Left ventricle myocardium superior (tissue), 1 donor: ENCODE measurements at places on chromosomes 13 and 19.
A peak's percentile ranks its signal among the peaks of the same experiment; 100 is the strongest.

DNA sequence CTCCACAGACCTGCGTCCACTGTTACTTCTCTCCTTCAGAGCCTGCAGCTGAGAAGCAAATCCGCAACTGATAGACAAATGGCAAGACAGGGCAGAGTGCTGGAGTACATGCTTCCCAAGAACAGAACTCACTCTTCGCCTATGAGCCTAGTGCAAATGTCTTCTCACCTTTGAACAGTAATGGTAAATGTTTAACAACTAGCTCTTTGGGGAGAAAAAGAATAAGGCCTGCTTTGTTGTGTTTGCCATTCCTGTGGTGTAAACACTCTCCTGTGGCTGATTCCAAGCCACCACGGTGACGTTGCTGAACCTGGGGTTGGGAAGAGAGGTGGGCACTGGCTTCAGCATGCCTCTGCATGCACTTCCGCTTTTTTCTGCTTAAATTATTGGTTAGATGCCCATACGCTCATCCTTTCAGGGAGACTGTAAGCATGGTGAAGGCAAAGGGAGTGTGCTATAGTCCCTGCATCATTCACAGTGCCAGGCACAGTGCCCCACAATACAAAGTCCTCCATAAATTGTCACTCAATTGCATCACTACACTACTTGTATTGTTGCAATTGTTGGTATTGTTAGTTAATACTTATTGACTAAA is 28.1 kb upstream of the GTF3A start:
- DNase-seq, result no peak

- DNase-seq, result no peak
Measured at GRCh38 chr19:34493649-34494044, 12.1 kb downstream of the WTIP start.

- peak; percentile 31 for DNase-seq
Measured at GRCh38 chr13:48975101-48975855, 434 bp upstream of the FNDC3A start.

DNA sequence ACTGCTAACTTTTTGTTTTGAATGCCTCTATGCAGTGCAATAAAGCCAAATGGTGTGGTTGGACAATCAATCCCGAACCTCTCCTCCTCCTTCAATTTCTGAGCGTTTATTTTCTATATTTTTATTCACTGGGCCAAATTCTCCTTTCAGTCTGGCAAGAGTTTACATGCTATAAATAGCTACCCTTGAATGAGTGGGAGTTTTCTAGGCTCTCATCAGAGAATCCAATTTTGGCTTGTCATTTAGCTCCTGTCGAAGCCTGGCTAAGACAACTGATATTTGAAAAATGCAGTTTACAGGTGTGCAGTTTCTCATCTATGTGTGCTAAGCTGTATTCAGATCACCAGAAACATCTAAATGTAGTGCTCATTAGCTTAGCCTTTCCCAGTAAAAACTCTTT is 61.8 kb downstream of the OLFM4 start:
- no peak for DNase-seq

DNA sequence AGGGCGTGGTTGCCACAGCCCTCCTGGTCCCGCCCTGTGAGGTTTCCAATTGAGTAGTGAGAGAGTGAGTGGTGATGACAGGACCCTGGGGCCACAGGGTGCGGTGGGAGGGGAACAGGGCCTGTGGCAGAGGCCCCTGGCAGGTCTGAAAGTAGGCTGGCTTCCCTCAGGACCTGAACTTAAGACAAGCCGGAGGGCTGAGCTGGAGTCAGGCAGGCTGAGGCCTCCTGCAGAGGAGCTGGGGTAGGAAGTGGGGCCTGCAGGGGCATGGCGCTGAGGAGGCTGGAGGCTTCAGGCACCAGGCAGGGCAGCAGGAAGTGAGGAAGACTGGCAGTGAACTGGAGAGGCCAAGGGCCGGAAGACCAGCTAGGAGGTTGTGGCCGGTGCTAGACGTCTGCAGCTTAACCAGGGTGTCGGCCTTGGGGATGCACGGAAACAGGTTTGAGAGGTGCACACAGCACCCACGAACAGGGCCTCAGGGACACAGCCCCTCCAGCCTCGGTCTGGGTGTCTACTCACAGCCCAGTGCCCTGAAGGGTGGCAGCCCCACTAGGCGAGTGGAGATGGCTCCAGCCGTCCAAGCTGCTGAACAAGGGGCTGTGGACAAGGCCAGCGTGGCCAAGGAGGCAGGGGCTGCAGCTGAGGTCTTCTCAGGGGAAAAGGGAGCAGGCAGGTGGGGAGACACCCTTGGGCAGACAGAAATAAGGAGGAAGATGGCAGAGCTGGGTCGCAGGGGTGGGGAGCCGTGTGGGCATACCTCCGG is 17.8 kb downstream of the POP4 start:
- no peak for DNase-seq

- no peak for DNase-seq
Measured at GRCh38 chr13:108220041-108220440, 1.8 kb downstream of the ABHD13 start.

DNA sequence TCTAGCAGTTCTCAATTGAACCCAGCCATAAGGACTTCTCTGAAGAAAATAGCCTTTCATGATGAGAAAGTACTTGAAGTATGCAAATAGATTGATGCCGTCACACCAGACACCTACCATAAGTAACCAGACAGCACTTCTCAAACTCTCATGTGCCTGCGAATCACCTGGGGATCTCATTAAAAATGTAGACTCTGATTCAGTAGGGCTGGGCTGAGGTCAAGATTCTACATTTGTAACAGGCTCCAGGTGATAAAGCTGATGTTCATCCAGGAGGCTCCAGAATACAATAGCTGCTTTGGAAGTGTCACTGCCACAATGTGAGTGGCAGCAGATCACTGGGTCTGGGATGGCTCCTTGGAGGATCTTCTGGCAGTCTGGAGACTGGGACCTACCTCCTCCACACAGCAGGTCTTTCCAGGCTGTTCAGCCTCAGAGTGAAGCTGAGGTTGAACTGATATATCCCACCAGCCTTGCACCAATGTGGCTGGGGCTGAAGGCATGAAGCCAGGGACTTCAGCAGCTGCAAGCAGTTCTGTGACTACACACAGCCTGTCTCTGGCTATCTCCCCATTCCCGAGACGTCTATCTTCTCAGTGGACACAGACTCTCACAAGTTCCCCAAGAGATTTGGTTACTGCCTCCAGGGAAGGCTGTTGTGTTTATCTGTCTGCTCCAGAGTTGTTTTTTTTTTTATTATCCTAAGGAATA is 9.1 kb downstream of the MBNL2 start:
- peak; percentile 55 for DNase-seq

DNA sequence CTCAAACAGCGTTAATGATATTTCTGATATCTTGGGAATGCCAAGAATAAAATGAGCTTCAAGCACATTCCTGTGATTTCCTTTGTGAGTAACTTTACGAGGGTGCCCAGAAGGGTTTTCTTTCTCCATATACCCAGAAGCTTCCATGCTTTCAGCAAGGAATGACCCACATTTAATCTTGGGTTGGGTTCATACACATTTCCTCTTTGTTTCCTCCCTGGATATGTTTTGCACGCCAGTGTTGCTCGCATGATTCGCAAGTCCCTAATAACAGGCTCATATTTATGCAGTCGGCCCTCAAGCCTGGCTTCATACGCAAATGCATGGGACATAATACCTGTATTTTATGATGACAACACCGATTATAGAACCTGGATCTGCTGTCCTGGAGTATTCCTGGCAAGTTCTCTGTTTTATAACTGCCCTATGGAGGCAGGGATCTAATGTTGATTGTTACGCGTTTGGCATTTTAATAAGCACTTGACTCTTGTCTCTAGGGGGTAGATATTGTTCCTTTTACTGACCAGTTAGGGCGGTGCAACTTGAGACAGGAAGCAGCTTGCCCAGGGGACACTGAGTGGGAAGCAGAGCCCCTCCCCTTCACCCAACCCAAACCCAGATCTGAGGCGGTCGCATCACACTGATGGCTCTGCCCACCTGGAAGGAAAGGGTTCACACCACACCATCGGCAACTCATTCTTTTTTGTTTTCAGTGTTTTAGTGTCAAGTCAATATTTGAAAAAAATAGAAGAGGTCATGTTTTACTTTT is 220.4 kb upstream of the SOX1 start:
- no peak for DNase-seq

GRCh38 chr19:56269348-56269747 is 3.2 kb upstream of the EDDM13 start:
- no peak for DNase-seq

GRCh38 chr19:6532244-6532999 is 1.6 kb downstream of the TNFSF9 start:
- no peak for DNase-seq

DNA sequence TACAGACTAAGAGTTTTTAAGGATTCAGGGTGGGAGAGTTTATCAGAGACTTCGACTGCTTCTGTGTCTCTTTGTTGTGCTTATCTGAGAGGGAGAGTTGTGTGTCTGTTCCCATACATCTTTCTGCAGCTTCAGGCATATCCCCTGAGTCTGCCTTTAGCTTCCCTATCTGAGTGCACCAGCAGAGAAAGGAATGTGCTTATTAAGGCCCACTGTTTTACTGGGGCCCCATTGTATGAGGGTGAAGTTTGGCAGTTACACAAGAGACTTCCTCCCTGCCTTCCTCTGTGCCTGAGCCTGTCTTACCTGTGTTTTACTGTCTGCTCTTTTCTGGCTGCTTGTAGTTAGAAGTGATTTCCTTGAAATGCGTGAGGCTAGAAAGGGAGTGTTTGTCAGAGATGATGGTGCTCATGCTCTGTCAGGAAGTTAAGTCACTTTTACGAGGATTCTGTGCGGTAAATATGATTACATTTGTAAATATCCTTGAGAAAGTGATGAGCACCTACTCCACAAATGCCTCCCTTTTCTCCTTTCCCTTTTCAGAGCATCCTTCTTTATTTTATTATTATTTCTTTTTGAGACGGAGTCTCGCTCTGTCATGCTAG is 1228.9 kb upstream of the MIR17HG start:
- DNase-seq, result no peak

DNA sequence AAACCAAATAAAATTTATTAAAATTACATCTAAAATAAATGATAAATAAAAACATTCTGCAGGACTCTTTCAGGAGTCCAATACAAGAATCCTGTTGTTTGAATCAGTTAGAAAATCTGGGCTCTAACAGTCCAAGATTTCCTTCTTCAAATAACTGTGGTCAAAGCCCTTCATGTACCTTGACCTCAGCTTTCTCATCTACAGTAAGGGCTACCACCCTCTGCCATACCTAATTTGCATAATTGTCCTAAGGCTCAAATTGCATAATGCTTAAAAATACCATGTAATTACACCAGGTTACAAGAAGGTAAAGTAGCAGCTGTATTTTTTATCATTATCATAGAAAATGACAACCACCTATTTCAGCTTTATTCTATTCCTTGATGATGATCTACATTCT is 54.3 kb downstream of the XPO4 start:
- no peak for DNase-seq

GRCh38 chr19:23262920-23263319 is 12.7 kb upstream of the ZNF724 start:
- no peak for DNase-seq

DNA sequence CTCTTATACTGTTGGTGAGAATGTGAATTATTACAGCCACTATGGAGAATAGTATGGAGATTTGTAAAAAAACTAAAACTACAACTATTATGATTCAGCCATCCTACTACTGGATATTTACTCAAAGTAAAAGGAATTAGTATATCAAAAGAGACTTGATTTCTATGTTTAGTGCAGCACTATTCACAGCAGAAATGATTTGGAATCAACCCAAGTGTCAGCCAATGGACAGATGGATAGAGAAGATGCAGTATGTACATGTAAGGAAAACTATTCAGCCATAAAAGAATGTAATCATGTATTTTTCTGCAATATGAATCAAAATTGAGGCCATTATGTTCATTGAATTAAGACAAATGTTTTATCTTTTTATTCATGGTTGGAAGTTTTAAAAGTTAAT is 1705.5 kb downstream of the SLITRK1 start:
- no peak for DNase-seq

DNA sequence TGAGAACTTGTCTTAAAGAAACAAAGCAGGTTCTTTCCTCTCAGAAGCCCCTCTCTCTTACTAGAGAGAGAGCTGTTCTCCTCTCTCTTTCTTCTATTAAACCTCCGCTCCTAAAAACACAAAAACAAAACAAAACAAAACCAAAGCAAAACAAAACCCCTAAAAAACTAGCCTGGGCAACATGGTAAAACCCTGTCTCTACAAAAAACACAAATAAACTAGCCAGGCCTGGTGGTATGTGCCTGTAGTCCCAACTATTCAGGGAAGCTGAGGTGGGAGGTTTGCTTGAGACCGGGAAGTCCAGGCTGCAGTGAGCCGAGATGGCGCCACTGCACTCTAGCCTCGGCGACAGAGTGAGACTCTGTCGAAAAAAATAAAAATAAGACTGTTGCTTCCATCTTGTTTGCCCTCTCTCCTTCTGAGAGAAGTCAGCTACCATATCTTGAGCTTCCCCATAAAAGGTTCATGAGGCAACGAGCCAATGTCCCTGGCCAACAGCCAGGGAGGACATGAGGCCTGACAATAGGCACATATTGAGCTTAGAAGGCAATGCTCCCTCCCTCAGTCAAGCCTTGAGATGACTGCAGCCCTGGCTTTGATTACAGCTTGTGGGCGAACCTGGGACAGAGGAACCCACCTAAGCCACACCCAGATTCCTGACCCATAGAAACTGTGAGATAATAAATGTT is 17.5 kb upstream of the FLT3 start:
- DNase-seq, result peak; percentile 82
